Suprapubic skin (tissue), 4 donors: ENCODE measurements at places on chromosomes 16 and 17.
A peak's percentile ranks its signal among the peaks of the same experiment; 100 is the strongest.

DNA sequence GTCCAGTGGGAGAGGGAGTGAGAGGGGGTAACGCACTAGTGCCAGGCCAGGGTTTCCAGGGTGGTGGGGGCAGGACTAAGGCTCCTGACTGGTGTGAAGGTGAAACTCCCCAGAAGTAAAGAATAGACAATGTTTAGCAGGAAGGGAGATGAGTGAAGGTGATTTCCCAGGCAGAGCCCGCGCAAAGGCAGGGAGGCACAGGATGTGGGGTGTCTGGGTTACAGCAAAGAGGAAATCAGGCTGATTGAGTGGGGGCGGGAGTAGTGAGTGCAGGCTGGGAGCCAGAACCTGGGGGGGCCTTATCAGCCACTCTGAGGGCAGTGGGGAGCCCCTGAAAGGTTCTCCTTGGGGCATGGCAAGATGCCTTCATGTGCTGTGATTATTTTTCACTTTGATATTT is 167.5 kb downstream of the UTP18 start:
- DNase-seq: no peak

GRCh38 chr16:88389621-88390160 is 6.9 kb downstream of the ZNF469 start:
- DNase-seq: no peak

DNA sequence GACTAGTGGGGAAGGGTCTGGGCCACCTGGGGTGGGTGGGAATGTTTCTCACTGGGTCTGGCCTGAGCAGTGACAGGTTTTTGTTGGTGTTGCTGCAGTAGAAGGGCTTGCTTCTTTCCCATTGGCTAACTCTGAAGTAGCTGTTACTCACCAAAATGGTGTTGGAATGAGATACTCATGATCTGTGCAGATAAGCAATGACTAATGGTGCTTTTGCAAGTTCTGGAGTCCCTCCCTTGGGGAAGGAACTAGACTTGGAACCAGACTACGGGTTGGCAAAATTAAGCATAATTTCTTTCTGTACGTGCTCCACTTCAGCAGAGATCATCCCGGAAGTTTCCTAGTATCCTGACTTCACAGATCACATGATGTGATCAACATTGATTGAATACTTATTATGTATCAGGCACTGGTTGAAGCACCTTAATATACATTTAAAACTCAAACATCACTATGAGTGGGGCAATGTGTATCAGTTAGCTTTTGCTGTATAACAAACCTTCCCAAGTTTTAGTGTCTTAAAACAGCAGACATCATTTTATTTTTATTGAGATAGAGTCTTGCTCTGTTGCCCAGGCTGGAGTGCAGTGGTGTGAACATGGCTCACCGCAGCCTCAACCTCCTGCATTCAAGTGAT is 30.1 kb downstream of the CHP2 start:
- DNase-seq: no peak

DNA sequence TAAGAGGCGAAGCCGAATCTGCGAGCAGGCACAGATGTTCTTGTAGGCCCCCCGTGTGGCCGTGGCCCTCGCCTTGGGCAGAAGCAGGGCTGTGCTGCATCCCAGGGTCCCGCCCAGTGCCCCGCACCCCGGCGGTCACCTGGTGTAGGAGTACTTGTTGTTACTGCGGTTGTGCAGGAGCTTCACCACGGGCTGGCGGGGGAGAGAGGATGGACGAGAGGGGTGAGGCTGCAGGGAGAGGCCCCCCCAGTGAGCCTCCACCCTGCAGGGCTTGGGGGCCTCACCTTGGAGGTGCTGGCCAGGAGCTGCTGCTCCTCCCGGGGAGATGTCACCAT is 11.4 kb downstream of the ASPHD1 start:
- DNase-seq: no peak

- DNase-seq: no peak
Measured at GRCh38 chr16:85460252-85461021, 152.7 kb upstream of the GSE1 start.

- DNase-seq: no peak
Measured at GRCh38 chr17:57499648-57500049, 243.3 kb downstream of the MSI2 start.

GRCh38 chr16:84553873-84554399 is 49.5 kb upstream of the MEAK7 start:
- DNase-seq: no peak

DNA sequence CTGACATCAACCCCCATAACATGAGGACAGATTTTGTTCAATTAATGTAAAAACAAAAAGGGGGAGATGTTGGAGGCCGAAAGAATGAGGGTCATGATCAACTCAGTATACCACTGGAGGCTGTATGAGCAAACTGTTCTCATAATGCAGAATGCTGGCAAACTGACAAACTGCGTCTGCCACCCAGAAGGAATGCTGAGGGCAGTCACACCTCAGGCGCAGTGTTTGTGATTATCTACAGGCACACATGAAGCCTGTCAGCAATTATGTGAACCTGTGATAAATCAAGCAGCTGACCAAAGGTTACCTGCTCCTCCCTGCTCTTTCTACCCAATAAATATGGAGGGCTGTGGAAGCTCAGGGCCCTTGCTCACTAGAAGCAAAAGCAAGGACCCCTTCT is 27.3 kb downstream of the CD300LG start:
- DNase-seq: no peak

DNA sequence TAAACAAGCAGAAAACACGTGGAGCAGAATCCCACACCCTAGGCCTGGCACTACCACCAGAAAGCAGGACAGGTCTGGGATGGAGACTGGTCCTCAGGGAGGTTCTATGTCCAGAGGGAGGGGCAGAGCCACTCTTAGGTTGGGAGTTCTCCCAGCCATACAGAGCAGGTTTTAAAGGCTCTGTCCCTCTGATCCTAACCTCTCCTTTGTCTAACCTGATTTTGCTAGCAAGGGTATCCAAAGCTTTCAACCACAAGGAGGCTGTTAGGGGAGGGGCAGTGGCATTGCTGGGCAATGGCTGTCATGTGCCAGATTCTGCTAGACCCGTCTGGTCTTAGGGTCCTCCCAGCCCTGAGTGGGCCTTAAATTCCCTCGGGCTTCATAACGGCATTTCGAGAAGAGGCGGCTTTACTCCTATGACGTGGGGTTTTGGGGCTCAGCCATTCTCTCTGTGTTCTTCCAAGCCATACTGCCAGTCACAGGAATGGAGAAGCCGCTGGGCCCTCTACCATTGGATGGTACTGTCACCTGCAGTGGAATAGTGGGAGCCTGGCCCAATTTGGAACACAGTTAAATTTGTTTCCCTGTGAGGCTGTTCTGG is 5.7 kb downstream of the TPPP3 start:
- DNase-seq: no peak

DNA sequence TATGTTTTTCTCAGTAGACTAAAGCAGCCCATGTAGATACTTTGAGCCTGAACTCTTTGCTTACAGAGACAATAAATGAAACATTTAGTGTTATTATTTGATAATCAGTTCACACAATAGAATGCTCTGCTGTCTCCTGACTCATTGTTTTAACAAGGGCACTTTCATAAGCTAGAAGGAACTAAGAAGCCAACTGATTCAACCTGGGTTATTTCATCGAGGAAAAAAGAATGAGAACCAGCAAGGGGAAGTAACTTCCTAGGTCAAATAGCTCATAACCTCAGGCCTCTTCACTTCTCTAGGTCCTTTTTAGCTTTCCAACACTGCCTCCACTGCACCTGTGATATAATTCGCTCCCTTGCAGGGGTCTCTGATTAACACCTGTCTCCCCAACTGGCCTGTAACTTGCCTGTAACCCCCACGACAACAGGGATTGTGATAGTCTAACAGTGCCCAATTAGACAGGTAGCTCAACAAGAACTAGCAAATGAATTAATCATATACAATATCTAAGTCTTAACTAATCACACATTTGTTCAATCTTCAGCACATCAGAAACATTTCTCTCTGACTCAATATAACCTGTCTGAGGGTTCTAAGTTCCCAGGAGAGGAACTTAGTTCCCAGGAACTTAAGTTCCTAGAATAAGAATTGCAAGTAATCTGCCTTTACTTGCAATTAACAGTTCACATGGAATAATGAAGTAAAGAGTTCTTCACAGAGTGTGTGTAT is 34.8 kb downstream of the RFFL start:
- DNase-seq: no peak

GRCh38 chr17:76278952-76279741 is 14.0 kb downstream of the UBALD2 start:
- DNase-seq: peak; percentile 91

DNA sequence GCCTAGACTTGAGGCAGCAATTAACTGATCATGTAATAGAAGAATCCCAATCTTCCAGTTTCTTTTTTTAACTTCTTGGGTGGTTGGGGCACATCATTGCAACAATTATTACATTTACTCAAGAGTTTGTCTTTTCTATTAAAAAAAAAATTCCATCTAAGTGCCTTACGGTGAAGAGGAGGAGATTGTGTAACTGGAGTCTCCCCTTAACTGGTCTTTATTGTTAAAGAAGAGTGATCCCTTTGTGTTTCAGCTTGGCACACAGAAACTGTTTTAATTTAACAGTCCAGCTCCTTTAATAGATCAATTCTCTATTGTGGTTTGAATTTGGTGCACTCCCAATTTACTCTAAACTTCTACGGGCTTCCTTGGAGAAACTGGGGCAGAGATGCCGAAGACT is 75.2 kb downstream of the FTO start:
- no peak for DNase-seq

- no peak for DNase-seq
Measured at GRCh38 chr16:84061236-84061819, 18.7 kb upstream of the SLC38A8 start.

- no peak for DNase-seq
Measured at GRCh38 chr17:41315204-41315794, at the start of gene KRTAP17-1. TSS of gene KRTAP17-1 (minus strand) at chr17:41315710. CDS start at chr17:41315650, 60 bp downstream.

GRCh38 chr16:86524029-86524428 is 13.7 kb downstream of the FOXF1 start:
- no peak for DNase-seq

DNA sequence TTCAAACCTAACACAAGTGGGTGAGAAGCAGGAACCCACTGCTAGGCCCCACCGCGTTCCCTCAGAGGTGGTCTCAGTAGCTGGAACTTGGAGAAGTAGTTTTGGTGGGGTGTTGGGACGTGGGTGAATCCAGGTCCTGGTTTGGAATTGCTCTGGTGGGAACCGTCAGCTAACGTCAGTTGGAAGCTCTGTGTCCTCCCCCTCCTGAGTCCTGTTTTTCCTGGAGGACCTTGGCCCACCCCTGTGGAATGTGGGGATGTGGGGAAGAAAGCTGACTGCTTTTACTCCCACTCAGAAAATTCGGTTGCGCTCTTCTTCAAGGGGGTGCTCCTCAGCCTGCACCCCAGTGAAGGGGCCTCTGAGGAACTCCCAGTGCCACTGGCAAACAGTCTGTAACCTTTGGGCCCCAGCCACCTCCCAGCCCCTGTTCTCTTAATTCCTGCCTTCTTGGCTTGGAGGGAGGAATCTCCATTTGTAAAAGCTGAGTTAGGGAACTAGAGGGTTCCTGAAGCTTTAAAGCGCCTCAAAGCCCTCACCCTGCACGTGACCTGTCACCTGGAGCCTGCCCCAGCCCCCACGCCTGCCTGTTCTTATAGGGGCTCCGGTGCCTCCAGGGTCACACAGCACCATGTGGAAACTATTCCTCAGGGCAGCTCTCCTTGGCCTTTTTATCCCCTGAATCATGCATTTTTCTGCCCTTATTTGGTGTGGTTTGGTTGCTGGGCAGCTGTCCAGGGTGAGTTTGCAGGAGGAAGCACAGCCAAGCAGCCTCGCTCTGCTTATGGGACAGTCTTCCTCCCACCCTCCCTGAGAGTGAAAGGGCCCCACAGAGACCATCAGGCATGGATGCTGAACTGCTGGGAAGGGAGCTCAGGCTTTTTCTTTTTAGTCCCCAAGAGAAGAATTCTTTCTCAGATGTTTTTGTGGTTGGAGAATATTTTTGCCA is 16.2 kb upstream of the NAGLU start:
- peak; percentile 93 for DNase-seq

DNA sequence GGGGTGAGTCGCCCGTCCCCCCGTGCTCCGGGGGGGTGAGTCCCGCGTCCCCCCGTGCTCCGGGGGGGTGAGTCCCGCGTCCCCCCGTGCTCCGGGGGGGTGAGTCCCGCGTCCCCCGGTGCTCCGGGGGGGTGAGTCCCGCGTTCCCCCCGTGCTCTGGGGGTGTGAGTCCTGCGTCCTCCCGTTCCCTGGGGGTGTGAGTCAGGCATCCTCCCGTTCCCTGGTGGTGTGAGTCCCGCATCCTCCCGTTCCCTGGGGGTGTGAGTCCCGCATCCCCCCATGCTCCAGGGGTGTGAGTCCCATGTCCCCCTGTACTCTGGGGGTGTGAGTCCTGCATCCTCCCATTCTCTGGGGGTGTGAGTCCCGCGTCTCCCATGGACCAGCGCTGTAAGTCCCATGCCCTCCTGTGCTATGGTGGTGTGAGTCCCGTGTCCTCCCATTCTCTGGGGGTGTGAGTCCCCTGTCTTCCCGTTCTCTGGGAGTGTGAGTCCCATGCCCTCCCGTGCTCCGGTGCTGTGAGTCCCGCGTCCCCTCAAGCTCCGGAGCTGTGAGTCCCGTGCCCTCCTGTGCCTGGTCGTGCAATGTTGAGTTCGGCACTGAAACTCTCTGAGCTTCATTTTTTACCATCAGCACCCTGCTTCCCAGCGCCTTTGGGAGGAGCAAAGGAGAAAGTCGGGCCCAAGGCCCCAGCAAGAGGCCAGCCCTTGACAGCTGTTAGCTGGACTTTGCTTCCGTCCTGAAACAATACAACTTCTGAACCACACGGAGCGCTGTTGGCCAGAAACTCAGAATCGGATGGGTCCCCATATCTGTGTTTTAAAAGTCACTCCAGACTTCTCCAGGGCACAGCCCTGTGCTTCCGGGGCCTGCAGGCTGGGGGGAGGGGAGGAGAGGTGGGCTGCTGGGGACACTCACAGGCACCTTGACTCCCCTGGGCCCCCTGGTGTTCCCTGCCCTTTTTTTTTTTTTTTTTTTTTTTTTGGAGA is 11.5 kb upstream of the ZC3H18 start:
- DNase-seq: no peak

GRCh38 chr16:30896261-30896888 is at the start of gene CTF1:
TSS of gene CTF1 (plus strand) at chr16:30896614. CDS start at chr16:30896644, 30 bp downstream.
- peak; percentile 85 for DNase-seq

DNA sequence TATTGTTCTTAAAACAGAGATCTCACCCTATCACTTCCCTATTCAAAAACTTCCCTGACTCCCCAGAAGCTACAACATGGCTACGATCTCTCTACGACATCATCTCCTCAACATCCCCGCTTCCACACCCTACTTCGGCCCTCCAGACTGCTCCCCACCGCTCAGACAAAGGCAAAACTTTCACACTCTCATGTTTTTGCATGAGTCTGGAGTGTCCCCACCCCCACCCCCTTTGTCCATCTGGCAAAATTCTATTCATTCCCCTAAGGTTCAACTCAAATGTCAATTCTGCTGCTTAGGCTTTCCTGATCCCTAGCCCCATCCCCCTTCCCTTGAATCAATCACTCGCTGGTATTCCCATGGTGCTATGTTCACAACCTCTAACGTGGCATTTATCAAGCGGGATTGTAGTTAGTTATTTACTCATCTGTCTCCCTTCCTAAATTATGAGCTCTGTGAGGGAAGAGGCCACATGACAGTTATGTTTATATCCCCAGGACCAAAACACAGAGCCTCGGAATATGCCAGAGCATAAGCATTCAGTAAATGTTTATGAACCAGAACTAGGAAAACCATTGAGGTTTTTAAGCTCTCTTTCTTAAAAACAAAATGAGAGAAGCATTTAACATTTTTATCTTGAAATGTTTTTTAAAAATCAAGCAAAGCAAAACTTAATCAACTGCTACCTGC is 55.9 kb downstream of the STX8 start:
- DNase-seq: no peak

- no peak for DNase-seq
Measured at GRCh38 chr17:46756081-46756735, 62.3 kb downstream of the WNT3 start.
